ENCODE measurements at places on chromosomes 1 and 21.

DNA sequence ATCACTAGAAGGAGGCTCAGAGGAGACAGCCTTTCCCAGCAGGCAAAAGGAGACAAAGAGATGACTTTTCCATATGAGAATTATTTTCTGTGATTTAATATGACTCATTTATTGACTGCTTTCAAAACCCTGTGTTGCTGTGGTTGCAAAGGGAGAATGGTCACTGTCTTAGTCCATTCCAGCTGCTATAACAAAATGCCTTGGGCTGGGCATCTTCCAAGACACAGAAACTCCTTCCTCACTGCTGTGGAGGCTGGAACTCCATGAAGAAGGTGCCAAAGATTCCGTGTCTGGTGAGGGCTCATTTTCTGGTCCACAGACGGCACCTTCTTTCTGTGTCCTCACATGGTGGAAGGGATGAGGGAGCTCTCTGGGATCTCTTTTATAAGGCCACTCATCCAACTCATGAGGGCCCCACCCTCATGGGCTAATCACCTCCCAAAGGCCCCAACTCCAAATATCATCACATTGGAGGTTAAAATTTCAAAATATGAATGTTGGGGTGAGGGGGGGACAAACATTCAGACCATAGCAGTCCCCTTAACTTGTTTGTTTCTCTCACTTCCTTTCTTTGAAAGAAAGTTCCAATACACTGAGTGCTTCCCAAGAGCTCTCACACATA, 252.1 kb upstream of the RAB4A start:
- DNase-seq, result no peak

DNA sequence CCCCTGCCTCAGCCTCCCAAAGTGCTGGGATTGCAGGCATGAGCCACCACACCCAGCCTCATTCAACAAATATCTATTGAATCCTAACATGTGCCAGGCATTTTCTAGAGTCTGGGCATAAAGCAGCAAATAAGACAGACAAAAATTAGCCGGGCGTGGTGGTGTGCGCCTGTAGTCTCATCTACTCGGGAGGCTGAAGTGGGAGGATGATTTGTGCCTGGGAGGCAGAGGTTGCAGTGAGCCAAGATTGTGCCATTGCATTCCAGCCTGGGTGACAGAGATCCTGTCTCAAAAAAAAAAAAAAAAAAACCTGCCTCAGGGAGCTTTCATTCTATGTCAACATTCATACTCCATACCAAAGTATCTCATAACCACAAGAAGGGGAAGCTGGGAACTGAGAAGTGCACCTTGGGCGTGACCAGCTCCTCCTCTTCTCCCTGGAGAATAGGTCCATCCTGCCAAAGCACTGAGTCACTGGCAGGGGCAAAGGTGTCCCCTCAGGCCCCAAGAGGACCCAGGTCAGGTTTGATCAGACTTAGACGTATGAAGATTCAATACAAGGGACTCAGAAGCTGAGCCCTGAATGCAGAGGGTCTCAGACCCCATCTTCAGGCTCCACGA, 36.8 kb upstream of the PPP1R15B start:
- DNase-seq, result no peak

DNA sequence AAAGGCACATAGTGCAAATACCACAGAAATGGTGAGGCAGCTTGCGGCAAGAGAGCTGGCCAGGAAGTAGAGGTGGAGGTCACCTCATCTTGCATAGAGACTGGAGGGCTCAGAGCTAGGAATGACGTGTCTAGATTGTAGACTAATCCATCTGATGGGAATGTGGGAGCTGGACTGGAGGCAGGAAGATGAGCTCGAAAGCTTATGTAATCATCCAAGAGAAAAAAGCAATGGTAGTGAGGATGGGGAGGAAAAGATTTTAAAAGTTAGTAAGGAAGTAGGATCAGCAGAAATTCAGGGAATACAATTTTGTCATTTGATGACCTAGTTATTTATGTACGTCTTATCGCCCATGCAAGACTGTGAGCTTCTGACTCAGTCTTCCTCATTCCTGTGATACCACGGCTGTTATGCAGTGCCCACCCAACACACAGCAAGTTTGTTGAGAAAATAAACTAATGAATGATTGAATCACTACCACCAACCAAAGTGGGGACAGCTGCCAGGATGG, 123.9 kb downstream of the RRAGC start:
- no peak for DNase-seq

DNA sequence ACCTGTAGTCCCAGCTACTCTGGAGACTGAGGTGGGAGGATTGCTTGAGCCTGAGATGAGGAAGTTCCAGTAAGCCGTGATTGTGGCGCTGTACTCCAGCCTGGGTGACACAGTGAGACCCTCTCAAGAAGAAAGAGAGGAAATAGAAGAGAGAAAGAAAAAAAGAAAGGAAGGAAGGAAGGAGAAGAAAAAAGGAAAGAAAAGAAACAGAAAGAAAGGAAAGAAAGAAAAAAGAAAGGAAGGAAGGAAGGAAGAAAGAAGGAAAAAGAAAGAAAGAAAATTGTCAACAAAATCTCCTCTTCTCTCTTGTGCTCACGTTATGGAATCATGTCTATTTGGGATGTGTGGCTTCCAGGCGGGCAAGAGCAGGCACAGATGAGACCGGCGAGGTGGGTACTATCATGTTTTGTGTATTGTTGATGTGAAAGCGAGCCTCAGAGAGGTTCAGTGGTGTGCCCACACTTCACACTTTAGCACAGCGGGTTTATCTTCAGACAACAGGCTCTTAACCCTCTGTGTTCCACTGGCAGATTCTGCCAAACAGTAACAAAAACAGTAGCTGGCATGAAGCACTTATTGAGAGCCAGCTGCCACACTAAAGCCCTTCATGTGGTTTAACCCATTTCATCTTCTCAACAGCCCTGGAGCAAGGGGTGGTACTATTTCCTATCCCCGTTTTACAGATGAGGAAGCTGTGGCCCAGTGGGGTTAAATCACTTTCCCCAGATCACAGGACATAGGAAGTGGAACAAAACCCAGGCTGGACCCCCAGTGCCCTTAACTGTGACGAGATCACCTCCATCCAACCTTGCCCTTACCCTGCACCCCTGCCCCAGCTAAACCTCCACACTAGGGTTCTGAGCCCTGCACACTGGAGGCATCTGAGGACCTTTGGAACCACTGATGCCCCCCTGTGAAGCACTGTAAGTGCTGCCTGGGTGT, 94.7 kb upstream of the TARDBP start:
- no peak for DNase-seq

GRCh38 chr1:8097908-8098307, 71.8 kb upstream of the ERRFI1 start:
- no peak for DNase-seq

DNA sequence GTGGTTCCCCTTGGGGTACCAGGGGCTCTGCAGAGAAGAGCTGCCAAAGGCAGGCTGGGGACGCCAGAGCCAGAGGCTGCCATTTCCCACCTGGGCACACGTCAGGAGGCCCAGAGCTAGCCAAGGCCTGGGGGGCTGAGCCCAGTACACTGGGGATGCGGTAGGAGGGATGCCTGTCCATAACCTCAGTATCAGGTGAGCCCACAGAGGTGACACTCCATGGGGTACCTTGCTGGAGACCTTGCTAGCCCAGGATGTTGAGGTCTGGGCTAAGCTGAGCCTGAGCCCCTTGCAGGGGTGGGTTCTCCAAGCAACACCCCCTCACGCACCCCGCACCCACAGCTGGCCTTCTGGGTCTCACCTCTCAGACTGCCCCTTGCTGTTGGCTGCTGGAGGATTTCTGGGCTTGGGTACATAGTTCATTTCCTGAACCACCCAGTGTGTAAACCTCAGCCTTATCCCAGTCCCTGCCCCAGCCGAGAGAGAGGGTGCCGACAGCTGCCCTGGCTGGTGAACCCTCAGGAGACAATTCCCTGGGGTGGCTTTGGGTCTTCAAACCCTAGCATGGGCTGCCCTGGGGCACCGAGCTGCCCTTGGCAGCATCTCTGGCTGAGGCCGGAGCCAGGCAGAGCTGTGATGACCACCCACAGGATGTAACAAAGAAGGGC, 92.5 kb upstream of the VAMP3 start:
- DNase-seq, result no peak

DNA sequence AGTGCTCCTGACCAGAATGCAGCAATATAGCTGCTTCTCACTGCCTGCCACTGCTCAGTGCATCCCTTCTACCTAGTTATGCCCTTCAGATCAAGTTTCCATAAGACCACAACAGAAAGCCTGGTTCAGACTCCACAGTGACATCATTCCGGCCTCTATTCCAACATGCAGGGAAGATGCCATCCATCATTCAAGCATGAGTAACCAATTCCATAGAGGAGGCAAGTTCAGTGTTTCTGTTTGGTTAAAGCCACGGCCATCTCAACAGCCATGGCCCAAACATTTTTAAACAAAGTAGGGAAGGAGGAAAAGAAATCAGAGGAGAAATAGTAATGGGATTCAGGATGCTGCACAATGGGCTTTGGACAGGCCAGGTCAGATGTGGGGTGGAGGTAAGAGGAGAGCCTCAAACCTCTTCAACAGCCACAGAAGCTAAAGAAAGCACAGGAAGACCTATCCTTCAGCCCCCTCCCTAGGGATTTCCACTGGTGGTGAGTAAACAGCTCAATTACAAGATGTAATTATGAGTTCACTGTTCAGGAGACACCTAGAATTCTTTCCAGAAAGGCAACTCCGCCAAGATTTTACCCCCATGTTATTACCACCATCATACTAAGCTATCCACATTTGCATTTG, 484.9 kb downstream of the SETD4 start:
- no peak for DNase-seq

DNA sequence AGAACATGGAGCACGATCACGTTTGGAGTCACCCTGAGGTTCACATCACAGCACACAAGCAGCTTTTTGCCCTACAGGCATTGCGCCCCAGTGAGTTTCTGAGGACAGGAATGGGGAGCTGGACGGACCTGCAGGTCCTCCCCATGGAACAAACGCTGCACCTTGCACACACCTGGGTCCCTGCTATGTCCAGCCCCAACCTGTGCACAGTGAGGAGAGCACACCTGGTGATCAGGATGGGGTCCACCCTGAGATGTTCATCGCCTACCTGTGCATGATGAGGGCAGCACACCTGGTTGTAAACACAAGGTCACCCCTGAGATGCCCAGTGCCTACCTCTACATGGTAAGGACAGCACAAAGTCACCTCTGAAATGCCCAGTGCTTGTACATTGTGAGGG, 45.9 kb downstream of the TCP10L start:
- no peak for DNase-seq

DNA sequence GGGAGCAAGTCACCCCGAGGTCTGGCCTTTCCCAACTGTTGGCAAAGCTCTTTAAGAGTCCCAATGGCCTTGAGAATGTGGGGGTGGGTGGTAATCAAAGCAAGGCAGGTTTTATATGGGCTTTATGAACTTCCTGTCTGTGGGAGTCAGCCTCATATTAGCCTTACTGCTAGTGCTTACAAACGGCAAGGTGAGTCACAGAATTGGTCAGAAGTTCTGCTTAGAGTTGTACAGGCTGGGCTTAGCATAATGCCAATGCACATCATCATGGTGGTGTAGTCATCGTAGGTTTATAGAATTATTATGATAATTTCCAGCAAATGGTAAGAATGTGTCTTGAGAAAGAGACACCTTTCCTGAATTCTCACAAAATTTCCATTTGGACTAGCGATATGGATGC, 192.7 kb upstream of the KIAA0040 start:
- DNase-seq, result no peak

All from activated CD4-positive, CD25-positive, alpha-beta regulatory T cell treated with anti-CD3 and anti-CD28 coated beads, Interleukin-2, amount 50 U/mL, for 16 hours (primary cell).